ENCODE measurements at places on chromosomes 7 and 10.

DNA sequence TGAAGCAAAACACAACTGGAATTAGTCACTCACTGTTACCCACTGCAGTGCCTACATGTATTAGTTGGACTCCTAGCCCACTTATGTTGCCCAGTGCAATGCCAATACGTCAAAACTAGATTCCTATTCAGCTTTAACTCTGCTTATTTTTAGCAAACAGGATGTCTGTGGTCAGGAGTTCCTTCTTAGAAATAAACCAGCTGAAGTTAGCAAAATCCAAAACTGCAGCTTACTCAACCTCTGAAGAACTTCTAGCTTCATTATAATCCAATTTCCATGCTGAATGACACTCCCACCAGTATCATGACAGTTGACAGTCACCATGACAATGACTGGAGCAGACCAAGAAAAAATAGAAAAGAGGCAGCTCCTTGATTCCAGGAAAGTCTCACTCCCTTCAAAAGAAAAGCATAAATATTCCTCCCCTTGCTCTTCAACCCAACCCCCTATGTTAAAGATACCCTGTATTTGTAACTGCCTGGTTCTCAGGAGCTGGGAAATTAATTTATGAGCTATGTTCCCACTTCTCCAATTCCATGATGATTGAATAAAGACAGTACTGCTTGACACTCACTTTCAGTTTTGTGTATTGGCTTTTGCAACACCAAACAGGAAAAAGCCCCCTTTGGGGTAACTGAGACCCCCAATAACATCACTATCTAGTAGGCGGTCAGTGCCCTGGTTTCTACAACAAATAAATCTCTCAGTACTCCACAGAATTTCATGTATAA lies 327.4 kb downstream of the SORCS1 start:
- DNase-seq: no peak

DNA sequence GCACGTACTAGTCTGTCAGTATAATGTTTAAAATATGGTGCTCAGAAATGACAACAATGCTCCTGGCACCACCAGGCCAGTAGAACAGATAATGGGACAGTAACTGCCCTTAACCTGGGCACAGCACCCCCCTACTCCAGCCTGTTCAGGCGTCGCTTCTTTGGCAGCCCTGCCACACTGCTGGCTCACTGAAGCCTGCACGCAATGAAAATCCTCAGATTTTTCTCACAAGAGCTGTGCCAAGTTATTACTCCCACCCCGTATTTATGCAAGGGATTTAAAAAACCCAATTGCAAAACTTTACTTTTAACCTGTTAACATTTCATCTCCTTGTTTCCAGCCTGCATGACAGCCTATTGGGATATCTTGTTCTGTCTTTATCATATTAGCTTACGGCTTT lies 56.6 kb upstream of the LAMB1 start:
- DNase-seq: no peak

- DNase-seq: no peak
These were observed 86.7 kb upstream of the GSDME start for GRCh38 chr7:24843821-24844434.

- peak; percentile 67 for DNase-seq
These were observed 3.6 kb upstream of the MTPN start for GRCh38 chr7:135980665-135981180.

DNA sequence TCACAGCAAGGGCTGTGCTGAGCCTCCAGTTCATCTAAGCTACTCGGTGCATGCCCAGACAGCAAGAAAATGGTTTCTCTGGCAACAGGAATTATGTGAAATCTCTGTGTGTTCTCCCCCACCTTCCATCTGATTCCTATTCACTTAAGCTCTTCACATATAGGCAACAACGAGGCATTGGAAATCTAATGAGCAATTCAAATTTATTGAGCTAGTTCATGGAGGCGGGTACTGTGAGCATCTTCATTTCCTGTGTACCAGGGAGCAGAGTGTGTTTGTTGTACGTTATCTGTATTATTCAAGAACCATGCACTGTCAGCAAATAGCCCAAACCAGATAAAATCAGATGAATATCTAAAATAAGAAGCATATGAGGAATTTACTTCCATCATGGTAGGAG lies 739.1 kb downstream of the MAGI2 start:
- DNase-seq: no peak
